ENCODE measurements at places on chromosomes 2 and 18. TPM values are rescaled to one million over a fixed set of nuclear protein-coding genes. Genes with fewer than 3 reads are reported as not detected.

GRCh38 chr2:196183172-196183473, 11.7 kb upstream of the STK17B start:
- no peak for DNase-seq

DNA sequence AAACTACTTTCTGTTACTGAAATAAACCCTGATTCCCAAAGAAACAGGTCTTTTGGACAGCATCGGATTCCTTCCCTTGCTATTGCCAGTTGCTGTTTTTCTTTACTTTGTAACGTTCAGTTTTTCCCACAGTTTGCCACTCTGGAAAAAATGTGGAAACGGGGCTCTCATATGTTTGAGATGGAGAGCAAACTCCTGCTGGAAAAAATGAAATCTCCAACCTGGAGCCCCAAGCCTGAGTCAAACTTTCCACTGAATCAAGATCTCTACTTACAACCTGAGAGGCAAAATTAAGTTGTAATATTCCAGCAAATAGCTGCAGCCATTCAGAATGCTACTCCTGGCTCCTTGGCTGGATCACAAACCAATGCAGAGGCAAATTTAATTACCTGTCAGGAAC, 270.7 kb downstream of the SRBD1 start:
- no peak for DNase-seq

GRCh38 chr2:47838686-47839085, 55.7 kb downstream of the MSH6 start:
- no peak for DNase-seq

DNA sequence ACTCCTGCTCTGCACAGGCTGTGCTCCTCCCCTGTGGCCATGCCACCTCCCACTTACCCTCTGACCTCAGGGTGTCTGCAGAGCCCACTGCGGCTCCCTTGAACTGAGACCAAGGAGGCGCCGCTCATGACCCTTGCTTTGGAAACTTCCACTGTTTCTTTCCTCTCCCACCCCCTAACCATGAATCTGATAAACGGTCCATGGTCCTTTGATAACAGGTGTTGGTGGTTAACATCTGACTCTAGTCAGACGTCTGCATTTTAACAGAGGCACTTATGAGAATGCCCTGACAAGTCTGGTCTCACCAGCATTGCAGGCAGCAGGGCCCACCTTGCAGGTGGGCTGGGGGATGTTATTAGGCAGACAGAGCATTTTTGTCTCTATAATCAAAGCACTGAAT, 113.6 kb upstream of the APCDD1 start:
- no peak for DNase-seq

DNA sequence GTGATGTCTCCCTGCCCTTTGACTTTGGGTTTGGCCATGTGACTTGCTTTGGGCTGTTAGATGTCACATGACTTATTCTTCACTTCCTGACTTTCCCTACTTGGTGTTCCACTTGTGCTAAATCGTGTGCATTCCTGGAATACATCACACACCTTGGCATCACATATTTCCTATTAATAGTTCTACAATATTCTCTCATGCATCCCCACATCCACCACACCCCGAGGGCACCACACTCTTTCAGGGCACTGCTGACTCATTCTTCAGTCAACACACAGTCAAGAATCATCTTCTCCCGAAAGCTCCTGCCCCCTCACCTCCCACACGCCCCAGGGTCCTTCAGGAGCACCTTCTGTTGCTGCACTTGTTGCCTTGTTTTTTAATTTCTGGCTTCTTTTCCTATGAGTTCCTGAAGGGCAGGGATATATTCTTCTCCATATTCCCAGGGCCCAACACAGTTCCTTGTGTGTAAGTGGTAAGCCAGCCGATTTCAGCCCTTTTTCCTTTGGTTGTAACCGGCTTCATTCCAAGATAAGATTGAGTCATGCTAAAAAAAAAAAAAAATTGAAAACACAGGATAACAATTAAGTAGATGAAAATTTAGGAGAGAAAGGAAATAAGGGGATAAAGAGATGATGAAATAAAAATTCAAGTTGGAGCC, 341.4 kb downstream of the SLC4A3 start:
- no peak for DNase-seq

DNA sequence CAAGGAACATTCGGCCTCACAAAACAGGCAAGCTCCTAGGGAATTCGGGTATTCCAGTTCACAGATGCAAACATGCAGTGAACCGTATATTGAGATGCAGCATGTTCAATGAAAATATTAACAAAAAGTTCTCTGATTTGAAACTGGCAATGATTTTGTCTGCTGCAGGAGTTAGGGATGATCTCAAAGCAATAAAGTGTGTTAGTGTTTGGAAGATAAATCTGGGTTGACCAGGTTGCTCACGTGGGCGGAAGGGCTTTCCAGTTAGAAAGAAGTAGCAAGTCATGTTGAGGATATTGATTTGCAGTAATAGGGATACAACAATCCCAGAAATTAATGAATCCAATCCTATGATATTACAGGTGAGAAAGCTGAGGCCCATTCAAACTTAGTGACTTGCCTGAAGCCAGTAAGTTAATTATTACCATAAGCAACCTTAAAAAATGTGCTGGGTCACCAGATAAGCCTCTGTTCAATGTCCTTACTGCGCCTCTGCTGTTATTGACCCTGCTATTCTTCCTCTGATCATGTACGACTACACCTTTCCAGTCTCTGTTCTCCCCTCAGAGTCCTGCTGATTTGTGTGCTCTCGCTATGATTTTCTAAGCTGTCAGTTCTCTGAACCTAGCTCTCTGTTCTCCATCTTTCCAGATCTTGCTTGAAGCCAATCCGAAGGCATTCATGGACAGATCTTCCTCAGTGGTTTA, 370.8 kb downstream of the DSEL start:
- DNase-seq = no peak

DNA sequence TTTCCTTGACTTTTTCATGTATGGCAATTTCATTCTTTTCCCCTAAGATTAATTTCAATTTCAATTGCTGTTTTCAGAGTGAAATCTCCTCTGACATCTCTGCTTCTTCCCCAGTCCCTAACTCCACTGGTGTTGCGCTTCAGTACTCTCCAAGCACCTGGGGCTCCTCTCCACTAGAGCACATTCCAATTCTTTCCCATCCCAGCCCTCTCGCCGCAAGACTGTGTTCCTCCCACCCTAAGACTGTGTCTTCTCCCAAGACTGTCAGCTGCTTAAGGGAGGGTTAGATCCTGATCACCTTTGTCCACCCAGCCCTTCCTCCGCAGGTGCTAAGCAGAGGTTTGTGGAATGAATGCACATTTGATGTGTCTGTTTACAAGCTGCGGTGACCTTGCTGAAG, 255.7 kb upstream of the CCDC68 start:
- no peak for DNase-seq

- DNase-seq = no peak
Measured at GRCh38 chr2:26634636-26635230, 6.4 kb downstream of the CIB4 start.

The STON1 gene
- 8.0 TPM for total RNA-seq

The EFEMP1 gene
- total RNA-seq = 75.9 TPM

The MSTN gene
- not detected for total RNA-seq

The CTDP1 gene
- 8.4 TPM for total RNA-seq

The UGT1A5 gene
- total RNA-seq = not detected

The FABP1 gene
- not detected for total RNA-seq

Data from Right ventricle myocardium inferior (tissue), 1 donor.